ENCODE measurements at places on chromosomes 16 and 17.
A peak's percentile ranks its signal among the peaks of the same experiment; 100 is the strongest.

GRCh38 chr17:81461607-81462500 is 50.7 kb downstream of the ACTG1 start:
- no peak for DNase-seq

DNA sequence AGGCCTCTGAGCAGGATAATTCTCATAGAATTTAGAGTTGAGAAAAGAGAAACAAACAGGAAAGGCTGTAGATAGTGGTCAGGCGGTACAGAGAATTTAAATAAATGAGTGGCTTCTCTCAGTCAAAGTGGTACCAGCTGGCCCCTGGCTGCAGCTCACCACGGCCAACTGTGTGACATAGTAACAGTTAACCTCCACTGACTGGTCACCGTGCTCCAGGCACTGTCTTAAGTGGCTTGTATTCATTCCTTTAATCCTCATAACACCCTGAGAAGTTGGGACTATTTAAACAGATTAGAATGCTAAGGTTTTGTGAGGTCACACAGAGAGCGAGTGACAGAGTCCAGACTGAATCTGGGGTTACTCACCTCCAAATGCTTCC is 108.9 kb downstream of the GNAO1 start:
- DNase-seq: no peak

DNA sequence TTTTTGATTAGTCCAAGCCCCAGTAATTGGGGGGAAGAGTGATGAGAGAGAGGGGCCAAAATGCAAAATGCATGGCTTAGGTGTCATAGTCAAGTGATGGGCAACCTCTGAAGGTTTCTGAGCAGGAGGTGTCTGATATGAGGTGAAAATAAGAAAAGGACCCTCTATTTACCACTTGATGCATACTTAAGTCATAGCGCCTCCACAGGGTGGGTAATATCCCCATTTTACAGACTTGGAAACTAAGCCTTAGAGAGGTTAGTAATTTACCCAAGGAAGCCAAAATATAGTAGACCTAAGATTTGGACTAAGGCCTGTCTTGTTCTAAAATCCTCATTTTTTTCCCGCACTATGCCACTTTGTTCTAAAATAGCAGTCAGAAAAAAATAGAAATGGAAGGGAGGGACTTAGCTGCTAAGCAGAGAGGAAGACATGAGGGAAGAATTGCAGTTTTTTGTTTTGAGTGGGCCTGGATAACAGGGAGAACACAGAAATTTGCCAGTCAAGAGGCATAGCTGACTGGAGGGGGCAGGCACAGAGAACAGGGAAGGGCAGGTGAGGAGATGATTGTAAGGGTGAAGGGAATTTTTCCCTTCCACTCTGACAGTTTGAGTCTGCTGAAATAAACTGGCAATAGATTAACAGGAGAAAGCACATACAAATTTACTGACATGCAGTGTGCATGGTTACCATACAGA is 2.3 kb upstream of the GRB2 start:
- DNase-seq: no peak

- DNase-seq: no peak
Measured at GRCh38 chr16:72291531-72291981, 119.6 kb upstream of the PMFBP1 start.

DNA sequence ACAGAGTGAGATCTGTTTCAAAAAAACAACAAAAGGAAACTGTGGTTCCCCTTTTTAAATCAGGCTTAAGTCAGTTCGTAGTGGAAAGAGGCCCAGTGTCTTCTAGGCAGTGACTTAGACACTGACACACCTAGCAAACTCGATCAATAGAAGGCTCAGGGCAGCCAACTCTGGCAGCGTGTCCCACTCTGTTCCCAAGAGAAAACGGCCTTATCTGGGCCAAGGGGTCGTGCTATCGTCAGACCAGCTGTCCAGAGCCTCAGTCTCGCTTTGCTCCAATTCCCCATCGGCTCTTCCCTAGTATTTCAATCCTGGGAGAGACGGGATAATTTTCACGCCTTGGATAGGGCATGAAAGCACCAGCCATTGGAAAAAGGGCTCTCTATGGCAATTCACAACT is 72.9 kb downstream of the SLC5A11 start:
- DNase-seq: no peak

- peak; percentile 34 for DNase-seq
Measured at GRCh38 chr17:19338031-19338990, 24.2 kb downstream of the B9D1 start.

DNA sequence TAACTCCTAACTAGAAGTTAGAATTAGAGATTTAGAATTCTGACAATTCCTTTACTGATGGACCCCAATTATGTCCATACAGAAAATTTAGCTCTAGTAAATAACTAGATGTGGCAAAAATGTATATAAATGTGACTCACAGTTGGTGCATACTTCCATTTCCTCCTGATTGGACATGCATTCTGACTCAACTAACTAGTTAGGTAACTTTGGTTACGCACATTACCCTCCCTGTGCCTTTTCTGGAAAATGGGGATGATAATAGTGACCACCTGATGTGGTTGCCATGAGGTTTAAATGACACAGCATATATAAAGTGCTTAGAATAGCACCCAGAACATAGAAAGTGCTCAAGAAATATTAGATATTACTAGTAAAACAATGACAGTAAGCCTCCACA is 550.0 kb upstream of the SALL1 start:
- DNase-seq: no peak

DNA sequence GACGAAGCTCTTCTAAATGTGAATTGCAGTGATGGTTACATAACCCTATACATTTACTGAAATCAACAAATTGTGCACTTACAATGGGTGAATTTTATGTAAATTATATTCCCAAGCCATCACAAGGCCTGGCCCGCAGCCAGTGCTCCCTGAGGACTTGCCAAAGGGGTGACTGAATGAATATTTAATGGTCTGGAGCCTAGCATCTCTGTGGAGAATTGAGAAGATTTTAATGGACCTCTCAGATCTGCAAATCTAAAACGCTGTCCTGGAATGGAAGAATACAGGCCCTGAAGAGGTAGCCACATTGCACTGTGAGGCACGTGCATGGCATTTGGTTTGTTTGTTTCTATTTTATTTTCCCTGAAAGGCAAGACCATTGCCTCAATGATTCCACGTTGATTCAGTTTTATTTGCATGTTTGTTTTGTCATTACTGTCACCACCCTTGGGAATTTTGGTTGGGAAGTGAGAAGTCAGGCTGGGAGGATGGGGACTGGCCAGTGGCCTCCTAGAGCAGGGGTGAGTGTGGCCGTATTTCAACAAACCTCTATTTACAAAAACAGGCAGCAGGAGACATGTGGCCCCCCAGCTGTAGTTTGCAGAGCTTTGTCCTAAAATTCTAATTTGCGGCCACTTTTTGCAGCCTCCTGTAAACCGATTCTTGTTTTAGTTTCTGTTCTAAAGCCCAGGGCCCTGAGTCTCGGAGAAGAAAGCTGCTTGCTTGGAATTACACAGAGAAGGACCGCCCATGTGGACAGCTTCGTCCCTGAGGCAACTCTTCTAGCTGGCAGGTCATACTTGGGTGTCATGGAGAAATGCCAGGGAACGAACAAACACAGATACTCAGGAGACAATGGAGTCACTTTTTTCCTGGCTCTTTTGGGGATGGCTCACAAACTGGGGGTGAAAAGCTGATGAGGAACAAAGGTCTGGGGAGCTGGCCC is 40.5 kb upstream of the GCSH start:
- DNase-seq: no peak

DNA sequence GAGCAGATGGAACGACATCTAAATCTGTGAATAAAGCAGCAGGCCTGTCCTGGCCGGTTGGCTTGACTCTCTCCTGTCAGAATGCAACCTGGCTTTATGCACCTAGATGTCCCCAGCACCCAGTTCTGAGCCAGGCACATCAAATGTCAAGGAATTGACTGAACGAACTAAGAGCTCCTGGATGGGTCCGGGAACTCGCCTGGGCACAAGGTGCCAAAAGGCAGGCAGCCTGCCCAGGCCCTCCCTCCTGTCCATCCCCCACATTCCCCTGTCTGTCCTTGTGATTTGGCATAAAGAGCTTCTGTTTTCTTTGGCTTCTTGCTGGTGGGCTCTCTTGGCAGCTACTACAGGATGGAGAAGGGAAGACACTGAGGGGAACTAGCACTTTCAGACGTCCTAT is 4.1 kb upstream of the RSAD1 start:
- no peak for DNase-seq

DNA sequence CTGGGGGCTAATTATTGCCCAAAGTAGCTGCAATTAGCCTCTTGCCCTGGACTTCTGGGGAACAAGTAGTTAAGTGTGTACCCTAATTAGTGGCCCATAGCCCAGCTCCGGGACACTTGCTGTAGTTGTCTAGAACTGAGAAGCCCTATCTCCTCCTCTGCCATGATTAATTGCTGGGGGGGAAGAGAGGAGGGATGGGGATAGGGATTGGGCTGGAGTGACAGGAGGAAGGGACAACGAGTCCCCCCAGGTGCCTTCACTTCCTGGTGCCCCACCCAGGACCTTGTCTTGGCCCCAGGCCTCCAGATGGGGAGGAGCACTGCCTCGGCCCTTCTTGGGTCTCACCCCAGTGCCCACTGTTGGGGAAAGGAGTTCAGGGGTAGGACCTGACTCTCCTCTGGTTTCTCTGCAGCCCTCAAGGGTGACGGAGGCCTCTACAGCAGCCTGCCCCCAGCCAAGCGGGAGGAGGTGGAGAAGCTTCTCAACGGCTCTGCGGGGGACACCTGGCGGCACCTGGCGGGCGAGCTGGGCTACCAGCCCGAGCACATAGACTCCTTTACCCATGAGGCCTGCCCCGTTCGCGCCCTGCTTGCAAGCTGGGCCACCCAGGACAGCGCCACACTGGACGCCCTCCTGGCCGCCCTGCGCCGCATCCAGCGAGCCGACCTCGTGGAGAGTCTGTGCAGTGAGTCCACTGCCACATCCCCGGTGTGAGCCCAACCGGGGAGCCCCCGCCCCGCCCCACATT is 17.4 kb downstream of the NGFR start:
- no peak for DNase-seq

- DNase-seq: no peak
Measured at GRCh38 chr16:25192096-25192495, 24.7 kb upstream of the AQP8 start.

GRCh38 chr17:49741009-49741691 is 22.8 kb downstream of the FAM117A start:
- no peak for DNase-seq

- DNase-seq: no peak
Measured at GRCh38 chr17:27577884-27578717, 52.9 kb upstream of the LGALS9 start.

DNA sequence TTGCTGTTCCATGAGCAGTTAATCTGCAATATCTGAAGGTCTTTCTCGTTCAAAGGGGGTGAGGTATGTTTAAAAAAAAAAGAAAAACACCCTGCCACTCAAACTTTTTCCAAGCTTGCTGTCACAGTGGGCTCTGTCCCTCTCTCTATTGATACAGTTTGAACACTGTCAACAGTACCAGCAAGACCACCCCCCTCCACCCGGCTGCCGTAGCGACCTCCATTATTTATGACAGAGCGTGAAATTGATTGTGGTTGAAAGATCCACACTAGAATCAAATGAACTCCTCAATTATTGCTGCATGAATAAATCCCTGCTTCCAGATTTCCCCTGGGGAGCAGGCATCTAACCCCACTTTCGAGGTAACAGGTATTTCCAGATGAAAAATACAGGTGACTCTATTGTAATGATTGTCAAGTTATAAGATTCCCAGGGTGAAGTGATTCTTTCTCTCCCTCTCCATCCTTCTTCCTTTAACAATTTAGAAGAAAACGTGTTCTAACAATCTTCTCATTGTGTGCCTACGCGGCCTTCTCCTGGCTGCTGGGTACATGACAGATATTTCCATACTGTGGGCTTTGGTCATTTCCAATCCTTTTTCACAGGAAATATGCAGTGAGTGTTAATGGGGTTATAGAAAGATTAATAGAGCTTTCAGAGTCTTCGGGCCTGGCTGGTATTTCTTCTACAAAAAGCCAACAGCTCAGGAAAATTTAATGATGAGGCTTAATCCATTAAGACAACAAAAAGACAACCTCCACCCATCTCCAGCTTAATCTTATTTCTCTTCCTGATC is 135.7 kb upstream of the C16orf82 start:
- no peak for DNase-seq

DNA sequence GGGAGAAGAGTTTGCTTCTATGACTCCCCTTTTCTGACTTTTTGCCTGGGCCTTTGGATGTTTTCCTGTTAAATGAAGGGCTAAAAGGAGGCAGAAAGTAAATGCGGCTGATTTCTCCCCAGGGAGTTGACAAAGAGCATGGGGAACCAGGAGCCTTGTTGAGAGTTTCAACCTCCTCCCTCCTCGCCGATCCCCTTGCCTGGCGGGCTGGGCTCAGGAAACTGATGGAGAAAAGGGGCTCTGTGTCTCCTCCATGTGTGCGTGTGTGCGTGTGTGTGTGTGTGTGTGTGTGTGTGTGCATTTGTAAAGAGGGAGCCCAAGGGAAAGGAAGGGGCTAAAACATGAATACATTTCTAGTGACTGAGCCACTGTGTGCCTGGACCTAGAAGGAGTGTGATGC is 94.5 kb downstream of the ZDHHC7 start:
- no peak for DNase-seq

All from stimulated activated CD8-positive, alpha-beta memory T cell treated with anti-CD3 and anti-CD28 coated beads, Interleukin-15, amount 100 ng/mL, for 48 hours (primary cell).